GDM1 (cell line): ENCODE measurements at places on chromosomes 2 and 18.

DNA sequence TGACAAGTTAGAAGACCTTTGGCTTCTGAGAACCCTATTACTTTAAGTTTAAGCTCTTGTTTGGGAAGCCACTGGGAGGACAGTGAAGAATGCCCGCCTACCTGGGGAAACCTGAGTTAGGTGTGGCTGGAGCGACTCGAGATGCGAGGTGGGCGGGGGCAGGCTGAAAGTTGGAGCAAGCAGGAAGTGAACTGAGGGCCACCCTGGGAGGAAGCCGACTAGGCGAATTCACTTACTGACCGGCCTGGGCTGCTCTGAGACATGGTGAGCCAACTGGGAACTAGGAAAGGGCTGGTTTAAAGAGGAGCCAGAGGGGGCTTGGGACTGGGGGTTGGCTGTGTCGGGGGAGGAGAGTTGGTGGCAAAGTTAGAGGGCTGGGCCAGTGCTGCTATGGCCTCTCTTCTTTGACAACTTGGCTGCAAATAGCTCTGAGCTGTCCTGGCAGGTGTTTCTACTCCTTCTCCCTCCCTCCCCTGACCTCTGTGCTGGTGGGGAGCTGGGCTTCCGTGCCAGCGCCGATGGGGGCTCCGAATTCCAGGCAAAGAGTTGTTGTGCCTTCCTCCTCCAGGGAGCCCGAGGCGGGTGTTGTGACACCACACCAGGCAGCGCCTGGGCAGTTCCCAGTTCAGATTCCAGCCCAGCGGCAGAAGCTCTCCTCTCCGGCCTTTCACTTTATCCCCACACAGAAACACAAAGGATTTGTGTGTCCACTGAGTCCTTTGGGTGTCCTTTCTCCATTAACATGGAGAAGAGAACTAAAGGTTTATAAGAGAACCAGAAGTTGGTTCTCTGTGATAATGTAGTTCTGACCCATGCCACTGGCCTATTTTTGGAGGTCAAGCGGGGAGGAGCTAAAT is at the start of gene VAMP8:
Gene VAMP8 (plus strand): TSS at position 201 of the 857 bp plus-strand sequence. CDS start 61 bp downstream, at position 262.
- peak; percentile 59 for DNase-seq

DNA sequence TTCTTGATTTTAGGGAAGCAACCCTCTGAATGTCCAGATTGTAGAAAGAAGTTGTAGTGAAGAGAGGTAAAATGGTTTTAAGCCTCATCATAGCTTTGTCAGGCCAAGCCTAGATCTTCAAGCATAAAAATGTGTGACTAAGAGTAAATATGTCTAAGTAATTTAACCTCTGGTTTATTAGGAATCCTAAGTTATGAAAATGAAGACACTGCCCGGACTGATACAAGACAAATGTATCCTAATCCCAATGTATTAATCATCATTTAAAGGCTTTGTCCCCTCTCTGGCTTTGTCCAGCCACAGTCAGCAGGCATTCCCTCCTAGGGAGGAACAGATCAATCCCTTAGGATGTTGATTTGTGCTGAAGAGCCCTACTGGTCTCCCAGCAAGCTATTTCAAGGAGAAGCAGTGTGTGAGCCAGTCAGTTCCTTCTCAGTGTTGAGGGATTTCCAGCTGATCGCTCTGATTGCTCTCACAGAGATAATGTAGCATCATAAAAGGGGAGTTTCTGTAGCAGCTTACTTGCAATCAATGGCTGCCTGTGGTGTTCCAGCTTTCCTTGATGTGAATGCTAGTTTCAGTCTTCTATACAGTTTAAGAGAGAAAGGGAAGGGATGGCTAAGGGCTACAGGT is 796.1 kb downstream of the EPHA4 start:
- DNase-seq: no peak

DNA sequence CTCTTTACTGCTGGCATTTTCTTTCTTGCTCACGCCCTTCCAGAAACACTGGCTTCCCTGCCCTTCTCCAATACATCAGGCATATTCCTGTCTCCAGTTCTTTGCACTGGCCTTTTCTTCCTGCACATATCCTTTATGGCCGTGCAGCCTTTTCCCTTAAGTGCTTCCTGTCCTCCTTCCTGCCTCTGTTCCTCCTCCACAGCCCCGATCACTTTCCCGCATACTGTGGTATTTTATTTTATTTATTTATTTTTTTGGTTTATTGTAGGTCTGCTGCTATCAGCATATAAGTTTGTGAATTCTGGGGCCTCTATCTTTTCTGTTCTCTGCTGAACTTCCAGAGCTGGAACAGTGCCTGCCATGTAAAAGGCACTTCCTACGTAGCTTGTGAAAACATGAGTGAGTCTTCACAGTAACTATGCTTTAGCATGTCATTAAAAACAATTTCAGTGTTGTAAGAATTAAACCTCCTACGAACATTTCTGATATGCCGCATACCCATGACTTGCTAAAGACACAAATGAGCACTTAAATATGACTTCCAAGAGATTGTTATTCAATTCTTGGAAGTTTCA is 289.1 kb downstream of the TRIB2 start:
- DNase-seq: no peak

GRCh38 chr2:158973116-158973956 is 4.9 kb downstream of the TANC1 start:
- DNase-seq: no peak
